ENCODE measurements at places on chromosomes 13 and 19. TPM values are rescaled to one million over a fixed set of nuclear protein-coding genes. Genes with fewer than 3 reads are reported as not detected.

DNA sequence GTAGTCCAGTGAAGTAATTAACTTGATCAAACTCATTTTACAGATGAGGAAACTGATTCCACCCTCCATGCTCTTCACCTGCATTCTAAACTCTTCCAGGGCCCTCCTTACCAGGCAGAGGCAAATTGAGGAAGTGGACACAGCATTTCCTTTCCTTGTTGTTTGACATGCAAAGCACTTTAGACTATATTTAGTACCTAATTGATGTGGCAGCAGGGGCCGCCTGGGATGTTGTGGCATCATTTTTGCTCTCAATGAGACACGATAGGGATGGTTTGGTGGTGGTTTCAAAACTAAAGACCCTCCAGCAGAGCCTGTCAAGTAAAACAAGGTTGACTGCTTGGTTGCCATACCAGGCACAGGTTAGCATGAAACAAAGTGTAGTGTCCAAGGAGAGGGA, 7.9 kb downstream of the SIPA1L3 start:
- DNase-seq = no peak
- H3K36me3 ChIP-seq = peaks cover 6% of the 10 kb centered on the region
- H3K27me3 ChIP-seq = no peaks in the 10 kb centered on the region
- H3K4me3 ChIP-seq = no peak overlapping the region
- H3K27ac ChIP-seq = no peak overlapping the region
- H3K4me1 ChIP-seq = no peaks in the 10 kb centered on the region

GRCh38 chr19:6138066-6138465, 2.6 kb downstream of the ACSBG2 start:
- no peaks in the 10 kb centered on the region for H3K36me3 ChIP-seq

DNA sequence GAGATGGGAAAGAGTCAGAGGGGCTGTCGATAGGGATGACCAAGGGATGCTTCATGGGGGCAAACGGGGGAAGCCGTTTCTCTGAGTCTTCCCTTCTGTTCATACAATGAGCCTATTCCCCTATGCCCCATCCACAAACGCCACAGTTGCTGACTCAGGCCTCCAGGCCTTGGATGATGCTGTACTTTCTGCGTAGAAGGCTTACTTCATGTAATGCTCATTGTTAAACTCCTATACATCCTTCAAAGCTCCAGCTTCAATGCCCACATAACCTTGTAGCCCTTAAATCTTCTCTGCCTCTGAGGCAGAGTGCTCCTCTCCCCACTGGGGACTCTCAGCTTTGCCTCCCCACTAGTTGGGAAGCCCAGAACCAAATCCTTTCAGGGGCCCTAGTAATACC, 120.3 kb downstream of the PTPRS start:
- no peak for DNase-seq
- H3K36me3 ChIP-seq = peaks cover 69% of the 10 kb centered on the region
- H3K27ac ChIP-seq = no peak overlapping the region
- H3K4me1 ChIP-seq = no peaks in the 10 kb centered on the region
- H3K27me3 ChIP-seq = no peaks in the 10 kb centered on the region
- H3K4me3 ChIP-seq = no peak overlapping the region

The PCDH9 gene
- 10.2 TPM for total RNA-seq

The ZNF737 gene
- 3.3 TPM for total RNA-seq

The STAP2 gene
- total RNA-seq = 1.3 TPM

Data from IMR-90 (cell line).